ENCODE measurements at places on chromosomes 6 and 20. TPM values are rescaled to one million over a fixed set of nuclear protein-coding genes. Genes with fewer than 3 reads are reported as not detected.

The C6orf118 gene
- total RNA-seq = not detected

The AHCY gene
- total RNA-seq = 115 TPM

The GGTLC1 gene
- not detected for total RNA-seq

The CRIP3 gene
- total RNA-seq = not detected

Measured in uterine smooth muscle cell (primary cell).